Activated CD4-positive, alpha-beta memory T cell treated with anti-CD3 and anti-CD28 coated beads for 36 hours (primary cell): ENCODE measurements at places on chromosomes 7 and 10. TPM values are rescaled to one million over a fixed set of nuclear protein-coding genes. Genes with fewer than 3 reads are reported as not detected.

DNA sequence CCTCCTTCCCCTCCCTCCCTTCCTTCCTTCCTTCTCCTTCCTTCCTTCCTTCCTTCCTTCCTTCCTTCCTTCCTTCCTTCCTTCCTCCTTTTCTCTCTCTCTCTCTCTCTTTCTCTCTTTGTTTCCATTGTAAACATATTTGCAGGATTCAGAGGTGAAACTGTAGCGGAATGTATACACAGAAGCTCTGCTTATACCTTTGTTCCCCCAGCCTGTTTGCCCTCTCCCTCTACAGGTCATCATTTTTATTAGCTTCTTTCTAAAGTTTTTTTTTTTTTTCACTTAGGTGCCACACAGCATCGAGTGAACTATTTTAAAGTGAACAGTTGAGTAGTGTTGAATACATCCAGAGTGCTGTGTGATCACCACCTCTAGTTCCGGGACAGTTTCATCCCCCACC, 20.7 kb downstream of the SDK1 start:
- no peak for DNase-seq

GRCh38 chr10:26550774-26551526, 112.8 kb downstream of the APBB1IP start:
- DNase-seq, result no peak

- peak; percentile 5 for DNase-seq
Observed at GRCh38 chr10:3763852-3764625, 21.0 kb downstream of the KLF6 start.

- no peak for DNase-seq
Observed at GRCh38 chr10:4270116-4270515, 485.1 kb upstream of the KLF6 start.

DNA sequence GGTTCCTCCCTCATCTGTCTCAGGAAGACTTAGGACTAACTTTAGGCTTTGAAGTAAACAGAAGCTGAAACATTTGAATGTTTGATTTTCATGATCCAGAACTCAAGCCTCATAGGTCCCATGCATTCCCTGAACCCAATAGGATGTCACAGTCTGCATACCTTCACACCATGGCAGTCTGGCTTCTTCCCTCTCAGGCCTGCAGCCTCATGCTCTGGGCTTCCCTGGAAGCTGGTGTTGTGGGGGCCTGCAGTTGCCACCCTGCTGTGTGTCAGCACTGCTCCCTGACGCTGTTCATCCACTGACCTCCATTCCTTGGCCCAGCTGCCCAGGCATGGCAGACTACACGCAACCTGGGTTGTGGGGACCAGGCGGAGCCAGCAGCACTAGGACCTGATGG, 267.5 kb upstream of the KAT6B start:
- DNase-seq, result no peak

DNA sequence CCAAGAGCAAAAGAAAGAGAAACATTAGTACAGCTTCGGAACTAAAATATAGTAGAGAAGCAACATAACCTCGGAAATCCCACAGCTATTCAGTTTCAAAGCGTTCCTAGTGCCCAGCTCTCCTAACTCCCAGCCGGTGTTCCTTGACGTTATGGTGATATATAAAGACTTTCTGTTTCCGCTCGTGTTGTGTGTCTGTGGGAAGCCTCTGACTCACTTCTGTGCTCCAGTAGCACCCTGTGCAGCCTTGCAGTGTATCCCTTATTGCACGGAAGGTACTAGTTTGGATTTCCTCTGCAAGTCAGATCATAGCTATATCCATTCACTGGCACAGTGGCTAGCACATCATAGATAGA, 535 bp downstream of the ASAH2B start:
- peak; percentile 56 for DNase-seq

GRCh38 chr10:78188446-78188845, 154.8 kb downstream of the RPS24 start:
- DNase-seq, result no peak

- no peak for DNase-seq
Observed at GRCh38 chr7:157769086-157769485, 432.3 kb downstream of the DNAJB6 start.

Gene DPY19L1
- total RNA-seq, result 20.3 TPM

Gene LEP
- not detected for total RNA-seq

DNA sequence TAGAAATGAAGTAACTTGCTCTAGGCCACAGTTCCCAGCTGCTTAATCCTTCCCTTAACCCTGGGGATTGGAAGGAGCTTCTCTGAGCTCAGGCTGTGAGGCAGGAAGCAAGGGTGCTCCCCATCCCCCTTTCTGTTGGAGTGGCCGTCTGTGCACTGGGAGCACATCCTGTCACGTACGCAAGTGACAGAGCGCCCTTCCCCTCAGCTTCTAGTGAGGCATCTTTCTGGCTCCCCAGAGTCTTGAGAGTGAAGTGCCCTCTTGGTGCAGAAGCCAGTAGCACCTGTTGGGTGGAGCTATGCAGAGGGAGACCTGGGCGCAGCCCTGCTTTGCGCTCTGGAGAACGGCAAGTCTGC, 47.8 kb downstream of the SHH start:
- peak; percentile 73 for DNase-seq

GRCh38 chr7:3067193-3067592, 23.5 kb upstream of the CARD11 start:
- peak; percentile 65 for DNase-seq

DNA sequence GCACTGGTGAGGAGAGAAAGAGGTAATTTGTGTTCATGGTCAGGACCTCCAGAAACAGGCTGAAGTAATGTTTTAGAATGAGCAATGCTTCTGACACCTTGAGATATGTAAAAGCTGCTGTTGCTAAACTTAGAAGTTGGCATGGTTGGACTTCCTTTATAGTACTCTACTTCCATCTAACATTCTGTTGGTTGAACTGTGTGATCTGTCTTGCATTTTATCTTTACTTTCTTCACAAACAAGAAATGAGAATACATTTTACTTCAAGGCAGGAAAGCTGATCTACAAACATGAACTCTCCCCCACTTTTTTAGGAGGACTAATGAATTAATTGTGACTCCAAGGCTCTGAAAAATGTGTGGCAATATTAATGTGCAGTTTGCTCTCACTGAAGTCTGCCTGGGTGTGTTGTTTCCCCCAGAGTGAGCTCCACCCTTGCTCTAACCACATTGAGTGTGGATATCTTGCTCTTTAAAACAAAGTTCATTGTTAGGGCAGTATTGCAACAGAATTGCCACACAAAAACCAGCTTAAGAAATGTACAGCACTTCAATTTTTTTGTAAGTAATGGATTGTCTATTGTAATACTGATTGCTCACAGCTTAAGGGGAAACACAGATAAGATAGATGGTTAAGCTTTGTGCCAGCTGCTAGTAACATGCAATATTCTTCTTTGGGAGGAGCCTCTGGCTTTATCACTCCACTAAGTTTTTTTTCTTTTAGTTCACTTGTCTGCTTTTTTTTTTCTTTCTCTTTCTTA, 69.0 kb downstream of the ADD3 start:
- DNase-seq, result no peak

GRCh38 chr10:93837822-93838221, 56.0 kb upstream of the SLC35G1 start:
- DNase-seq, result no peak

- no peak for DNase-seq
Observed at GRCh38 chr10:88270061-88270808, 312.9 kb downstream of the RNLS start.

DNA sequence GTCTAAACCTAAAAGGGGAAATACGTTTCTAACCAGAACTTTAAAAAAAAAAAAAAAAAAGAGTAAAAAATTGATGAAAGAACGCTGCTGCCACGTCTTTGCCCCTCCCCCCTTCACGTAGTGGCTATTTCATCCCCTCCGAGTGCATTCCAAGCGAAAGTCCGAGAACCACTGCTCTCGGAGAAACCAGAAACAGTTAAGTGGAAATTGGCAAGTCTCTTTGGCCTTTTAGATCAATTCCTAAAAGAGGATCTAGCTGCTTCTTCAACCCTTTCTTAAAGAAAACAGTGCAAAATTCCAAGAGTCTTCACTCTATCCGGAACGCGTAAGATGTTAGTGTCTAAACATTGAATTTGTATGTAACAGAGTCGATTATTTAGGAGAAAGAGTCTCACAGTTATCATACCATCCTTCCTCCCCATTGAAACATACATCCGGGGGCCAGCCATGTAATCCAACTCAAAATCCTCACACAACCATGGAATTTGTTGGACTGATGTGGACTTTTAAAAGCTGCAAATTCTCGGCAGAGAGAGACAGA, 1.1 kb downstream of the P4HA1 start:
- DNase-seq, result peak; percentile 51

DNA sequence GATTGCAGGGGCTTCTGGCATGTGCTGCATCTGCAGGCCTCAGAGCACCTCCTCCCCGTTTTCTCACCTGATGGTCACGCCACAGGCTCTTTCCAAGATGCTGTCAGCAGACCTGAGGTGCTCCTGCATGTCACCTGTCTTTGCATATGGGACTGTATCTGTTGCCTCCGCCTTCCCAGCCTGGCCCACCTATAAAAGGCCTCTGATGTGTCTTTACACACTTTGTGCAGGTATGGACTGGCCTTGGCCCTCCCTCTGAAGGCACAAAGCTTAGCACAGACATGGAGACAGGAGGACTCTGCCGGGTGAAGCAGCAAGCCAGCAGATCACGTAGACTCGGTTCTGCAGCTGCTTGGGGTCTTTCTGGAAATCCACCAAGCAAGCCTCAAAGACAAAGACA, 220.9 kb upstream of the PPP2R2D start:
- no peak for DNase-seq

DNA sequence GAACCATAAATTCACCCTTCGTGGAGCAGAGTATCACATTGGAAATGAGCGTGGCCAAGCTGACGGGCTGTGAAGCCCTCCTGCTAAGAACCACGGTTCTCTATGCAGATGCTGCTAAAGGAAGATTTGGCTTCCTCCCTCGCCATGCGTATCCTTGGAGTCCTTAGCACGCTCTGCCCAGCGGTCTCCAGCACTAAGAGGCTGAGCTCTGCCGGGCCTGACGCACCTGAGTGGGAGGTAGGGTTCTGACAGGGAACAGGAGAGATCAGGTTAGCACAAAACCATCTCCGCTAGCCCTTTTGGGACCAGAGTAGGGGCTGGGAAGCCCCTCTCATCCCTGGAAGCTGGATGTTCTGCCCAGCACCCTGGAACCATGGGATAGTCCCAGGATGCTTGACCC, 225.8 kb downstream of the KCNMA1 start:
- DNase-seq, result no peak

GRCh38 chr7:139043823-139044812, 8.3 kb upstream of the ZC3HAV1L start:
- peak; percentile 84 for DNase-seq

Gene ACBD7
- 1.7 TPM for total RNA-seq

Gene MSMB
- total RNA-seq, result not detected

DNA sequence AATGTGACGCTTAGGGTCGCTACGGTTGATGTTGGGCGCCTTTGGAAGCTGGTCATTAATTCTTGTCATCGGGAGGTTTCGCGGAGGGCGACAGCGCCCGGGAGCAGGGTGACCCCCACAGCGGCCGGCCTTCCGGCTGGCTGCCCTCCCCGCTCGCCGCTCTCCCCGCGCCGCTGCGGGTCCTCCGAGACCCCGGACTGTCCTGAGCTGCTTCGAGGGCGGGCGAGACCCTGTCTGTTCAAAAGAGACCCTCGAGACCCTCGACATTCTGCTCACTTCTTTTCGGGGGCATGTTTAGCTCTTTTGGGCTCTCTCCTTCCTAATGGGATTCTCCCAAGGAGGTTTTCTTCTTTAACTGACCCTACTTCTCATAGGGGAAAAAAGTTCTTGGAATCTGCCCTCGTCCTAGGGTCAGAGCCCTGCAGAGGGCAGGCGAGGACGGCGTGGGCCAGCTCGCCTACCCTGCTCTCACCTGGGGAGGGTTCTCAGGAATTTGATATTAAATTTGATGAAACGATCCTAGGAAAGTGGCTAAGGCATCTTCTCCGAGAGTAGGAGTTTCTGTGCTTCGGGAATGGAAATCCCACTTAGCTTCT, 257.0 kb downstream of the OTUD1 start:
- DNase-seq, result no peak

DNA sequence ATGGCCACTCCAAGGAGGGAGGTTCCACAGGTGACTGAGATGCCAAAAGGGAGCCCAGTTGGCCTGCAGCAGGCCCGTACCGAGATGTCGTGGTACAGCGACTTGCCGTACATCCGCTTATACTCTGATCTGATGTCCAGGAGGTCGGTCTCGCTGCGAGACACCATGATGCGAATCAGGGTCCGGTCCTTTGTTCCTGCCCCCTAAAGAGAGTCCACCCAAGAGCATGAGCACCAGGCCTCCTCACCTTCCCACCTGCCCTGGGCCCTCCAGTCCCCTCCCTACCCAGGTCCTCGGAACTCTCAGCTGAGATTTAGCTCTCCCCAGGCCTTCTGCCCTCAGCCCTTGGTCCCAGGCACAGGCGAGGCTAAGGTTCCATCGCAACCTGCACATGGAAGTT, 25.0 kb downstream of the PLAC9 start:
- DNase-seq, result no peak
